D721Med (cell line): ENCODE measurements at places on chromosomes 3 and 15.

DNA sequence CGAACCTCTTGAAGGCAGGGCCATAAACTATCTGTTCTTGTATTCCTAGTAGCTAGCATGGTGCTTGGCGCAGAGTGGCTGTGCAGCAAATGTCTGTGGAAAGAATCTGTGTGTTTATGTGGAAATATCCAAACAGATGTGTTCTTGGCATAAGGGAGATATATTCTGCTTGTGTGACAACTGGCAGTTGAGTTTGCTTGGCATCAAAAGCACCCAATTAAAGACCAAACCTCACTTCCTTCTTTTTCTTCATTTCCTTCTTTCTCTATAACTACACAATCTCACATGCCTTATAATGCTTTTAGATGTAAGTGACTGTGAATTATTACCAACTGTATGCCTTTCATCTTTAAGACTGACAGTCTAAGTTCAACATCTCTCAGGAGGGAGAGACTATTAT lies 296.5 kb downstream of the SLC9A9 start:
- DNase-seq: no peak

DNA sequence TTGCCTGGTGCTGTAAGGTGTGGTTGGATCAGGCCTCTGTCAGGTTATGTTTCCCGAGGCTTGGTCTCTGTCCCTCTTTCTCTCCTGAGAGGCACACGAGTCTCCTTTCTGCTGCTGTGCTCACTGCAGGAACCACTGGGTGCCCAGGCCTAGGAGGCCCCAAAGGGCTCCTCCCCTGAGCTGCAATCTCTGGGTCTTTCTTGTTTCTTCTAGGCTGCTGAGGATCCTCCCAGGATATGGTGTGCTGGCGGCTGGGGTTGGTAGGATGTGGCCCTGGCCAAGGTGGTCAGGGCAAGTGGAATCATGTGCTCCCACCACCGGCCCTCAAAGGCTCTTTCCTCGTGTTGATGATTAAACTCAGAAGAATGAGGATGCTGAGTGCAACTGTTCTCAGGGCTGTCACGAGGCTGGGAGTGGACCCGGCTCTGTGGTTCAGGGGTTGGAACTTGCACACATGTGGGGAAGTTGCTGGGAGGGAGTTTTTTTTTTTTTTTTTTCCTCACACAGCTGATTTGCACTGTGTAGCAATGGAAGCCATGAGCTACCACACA lies 43.6 kb upstream of the CTSH start:
- DNase-seq: no peak

GRCh38 chr3:8239718-8240695 lies 261.6 kb upstream of the LMCD1 start:
- DNase-seq: no peak

DNA sequence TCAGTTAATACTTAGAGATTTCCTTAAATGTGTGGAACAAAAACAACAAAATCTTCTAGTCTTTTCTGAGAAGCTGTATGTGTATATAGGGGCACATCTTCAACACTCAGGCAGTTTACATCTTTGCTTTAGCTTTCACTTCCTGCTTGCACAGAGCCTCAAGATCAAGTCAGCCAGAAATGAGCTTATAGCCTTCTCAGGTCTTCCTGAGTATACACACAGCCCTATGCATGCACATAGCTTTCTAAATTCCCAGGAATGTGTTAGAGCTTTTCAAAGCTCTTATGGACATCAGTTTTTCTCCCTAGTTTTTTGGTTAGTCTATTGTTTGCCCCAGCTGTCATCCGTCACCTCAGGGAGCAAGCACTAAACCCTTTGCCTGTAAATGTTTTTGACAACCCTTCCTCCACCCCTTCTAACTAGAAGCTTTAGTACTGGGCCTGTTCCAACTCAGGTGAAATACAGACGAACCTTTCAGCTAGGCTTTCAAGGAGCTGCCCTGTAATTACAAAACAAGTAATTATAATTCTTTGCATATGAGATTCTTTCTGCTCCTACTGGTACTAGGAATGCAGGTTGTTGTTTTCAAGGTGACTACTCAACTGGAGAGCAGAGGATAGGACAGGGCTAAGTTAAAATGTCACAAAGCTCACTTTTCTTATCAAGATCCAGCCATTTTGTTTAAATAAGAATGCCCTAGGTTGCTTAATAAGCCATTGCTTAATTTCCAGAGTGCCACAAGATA lies 22.6 kb upstream of the MTMR10 start:
- no peak for DNase-seq

DNA sequence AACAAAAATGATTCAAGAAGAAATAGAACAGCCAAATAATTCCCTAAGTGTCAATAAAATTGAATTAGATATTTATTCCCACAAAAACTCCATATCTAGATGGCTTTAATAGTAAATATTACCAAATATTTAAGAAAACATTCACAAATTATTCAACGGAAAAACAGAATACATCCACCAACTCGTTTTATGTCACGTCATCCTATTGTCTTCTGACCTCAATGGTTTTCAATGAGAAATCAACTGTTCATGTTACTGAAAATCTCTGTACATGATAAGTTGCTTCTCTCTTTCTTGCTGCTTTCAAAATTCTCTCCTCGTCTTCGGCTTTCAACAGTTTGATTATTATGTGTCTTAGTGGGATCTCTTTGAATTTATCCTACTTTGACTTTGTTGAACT lies 17.1 kb upstream of the FBXL2 start:
- no peak for DNase-seq

DNA sequence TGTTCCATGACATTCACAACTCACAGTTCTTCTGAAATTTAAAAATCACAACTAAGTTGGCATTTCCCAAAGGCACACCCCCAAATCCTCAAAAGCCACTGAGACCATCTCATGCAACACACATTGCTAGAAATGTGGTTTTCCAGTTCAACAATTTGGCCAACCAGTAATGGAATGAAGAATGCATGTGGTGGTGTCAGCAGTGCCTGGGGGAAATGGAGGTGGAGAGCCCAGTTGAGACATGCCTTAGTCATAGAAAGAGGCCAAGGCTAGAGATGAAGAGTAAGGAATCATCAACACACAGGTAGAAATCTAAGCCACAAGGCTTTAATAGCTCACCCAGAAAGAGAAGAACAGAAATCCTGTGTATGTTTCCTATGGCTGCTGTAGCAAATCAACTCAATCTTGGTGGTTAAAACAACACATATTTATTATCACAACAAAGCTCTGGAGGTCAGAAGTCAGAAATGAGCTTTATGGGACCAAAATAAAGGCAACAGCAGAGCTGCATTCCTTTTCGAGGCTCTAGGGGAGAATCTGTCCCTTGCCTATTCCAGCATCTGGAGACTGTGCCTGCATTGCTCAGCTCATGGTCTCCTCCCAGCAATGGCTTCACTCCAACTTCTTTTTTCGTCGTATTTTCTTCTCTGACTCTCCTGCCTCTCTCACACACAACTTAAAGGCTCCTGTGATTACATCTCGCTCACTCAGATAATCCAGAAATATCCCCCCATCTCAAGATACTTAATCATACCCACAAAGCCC lies 54.0 kb downstream of the SNTN start:
- DNase-seq: no peak

DNA sequence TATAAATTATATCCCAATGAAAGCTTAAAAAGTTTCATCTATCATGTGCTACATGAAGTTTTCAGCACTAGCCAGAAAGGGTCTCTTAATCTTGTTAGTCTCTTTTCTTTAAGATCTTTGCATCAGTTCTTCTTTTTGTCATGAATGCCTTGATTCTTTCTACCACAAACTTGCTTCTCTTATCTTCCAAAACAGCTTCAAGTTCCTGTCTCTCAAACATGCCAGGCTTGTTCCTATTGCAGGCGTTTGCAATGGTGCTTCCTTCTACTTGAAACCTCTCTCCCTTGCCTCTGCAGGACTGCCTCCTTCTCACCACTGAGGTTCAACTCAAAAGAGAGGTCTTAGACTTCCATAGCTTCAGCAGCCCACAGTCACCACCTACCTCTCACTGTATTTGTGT lies 104.3 kb upstream of the FRMD4B start:
- DNase-seq: no peak

DNA sequence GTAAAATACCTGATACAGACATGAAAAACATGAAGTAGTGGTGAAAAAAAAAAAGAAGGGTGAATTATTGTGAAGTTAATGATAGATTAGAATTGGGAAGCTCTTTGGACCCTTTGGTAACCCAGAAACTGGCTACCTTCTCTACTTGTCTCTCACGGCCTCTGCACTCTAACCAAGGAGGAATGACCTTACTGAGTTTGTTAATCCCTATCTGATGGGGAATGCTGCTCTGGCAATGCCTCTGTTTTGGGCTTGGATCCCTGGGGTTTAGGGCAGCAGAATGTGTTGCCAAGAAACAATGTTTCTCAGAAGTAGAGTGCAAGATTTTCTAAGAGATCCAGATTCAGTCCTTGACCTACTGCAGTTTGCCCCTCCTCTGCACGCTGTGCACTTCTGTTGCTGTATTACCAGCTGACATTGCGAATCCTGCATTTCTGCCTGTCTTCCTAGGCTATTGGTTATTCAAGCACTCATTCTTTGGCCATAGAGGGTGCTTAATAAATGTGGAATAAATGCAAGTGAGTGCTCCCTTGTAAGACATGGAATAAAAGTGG lies 49.2 kb upstream of the MAP3K13 start:
- DNase-seq: no peak
